ENCODE measurements at places on chromosomes 6 and 20. TPM values are rescaled to one million over a fixed set of nuclear protein-coding genes. Genes with fewer than 3 reads are reported as not detected.
A peak's percentile ranks its signal among the peaks of the same experiment; 100 is the strongest.

PRR18 gene
- not detected for total RNA-seq

GRCh38 chr6:127841811-127842210 lies 59.0 kb downstream of the THEMIS start:
- DNase-seq = no peak
- no peaks in the 10 kb centered on the region for H3K4me1 ChIP-seq
- no peak overlapping the region for H3K27ac ChIP-seq
- H3K36me3 ChIP-seq = no peaks in the 10 kb centered on the region
- no peaks in the 10 kb centered on the region for H3K27me3 ChIP-seq
- H3K4me3 ChIP-seq = no peak overlapping the region

RAD21L1 gene
- total RNA-seq = not detected

DNA sequence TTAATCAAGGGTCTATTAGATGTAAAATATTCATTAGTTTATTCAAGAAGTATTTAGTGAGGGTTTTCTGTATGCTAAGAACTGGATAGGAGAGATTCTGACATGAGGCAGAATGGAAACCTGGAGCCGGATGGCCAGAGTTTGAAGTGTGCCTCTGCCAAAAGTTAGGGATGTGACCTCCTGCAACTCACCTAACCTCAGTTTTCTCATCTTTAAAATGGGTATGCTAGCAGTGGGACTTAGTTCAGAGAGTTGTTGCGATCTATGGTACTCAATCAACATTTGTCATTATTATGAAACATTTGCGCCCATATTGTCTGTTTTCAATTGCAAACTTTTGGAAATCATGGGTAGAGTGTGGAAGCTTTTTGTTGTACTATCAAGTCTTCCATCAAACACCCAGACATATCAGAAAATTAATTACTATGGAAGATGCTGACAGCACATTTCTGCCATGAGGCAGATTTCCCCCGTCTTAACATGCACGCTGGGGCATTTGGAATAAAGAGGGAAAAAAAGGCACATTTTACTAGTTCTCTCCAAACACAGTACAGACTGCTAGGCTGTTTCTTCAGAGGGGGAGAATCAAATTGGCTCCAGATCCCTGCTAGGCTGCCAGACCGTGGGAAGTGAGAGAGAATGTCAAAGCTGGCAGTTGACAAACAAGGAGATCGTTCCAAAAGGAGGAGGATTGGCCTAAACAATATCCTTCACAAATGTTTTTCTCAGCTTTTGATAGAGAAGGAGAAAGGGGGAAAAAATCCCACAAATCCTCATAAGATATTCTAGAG lies 205.3 kb upstream of the TSHZ2 start:
- H3K4me1 ChIP-seq = no peaks in the 10 kb centered on the region
- DNase-seq = no peak
- H3K4me3 ChIP-seq = no peak overlapping the region
- H3K27me3 ChIP-seq = no peaks in the 10 kb centered on the region

DNA sequence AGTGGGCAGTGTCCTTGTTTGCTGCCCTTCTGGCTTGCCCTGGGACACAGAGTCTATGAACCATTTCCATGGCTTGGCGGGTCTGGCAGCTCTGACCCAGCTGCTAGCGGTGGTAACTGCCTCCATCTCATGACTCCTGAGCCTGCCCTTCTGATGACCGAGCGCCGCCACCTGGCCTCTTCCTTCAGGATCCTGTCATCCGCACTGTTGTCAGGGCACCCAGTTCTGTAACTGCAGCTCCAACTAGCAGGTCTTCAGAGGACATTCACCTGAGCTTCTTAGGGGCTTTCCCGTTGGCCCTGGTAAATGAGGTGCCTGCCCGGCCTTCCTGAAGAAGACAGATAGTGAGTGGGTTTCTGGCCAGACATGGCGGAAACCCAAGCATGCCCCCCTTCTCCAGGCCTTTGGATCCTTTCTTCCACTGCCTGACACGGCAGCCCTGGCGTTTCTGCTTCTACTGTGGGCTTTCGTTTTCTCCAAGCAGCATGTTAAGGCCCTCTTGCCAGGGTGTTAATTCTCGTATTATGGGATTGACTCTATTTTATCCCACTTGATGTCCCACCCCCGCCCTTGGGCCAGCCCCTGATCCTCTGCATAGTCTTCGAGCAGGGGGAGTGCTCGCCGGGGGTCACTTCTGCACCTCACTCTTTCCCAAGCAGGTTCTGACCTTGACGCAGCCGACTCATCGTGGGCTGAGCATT lies 24.7 kb downstream of the PACSIN1 start:
- DNase-seq = no peak
- H3K36me3 ChIP-seq = no peaks in the 10 kb centered on the region
- no peaks in the 10 kb centered on the region for H3K4me1 ChIP-seq
- H3K4me3 ChIP-seq = no peak overlapping the region

DNA sequence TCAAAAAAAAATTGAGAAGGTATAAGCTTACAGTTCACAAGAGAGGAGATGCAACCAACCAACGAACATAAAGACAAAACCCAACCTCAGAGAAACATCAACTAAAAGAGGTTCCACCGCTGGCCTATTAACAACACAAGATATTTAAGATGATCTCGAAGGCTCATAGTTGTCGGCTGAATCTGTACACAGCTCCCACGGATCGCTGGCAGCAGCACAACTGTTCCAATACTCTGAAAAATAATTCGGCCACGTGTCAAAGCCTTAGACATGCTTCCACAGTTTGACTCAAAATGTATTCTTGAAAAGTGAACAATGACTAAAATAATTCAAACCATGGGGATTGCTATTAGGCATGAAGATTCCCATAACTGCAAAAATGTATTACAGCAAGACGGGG lies 13.7 kb downstream of the EXOC2 start:
- H3K36me3 ChIP-seq = no peaks in the 10 kb centered on the region
- no peaks in the 10 kb centered on the region for H3K27me3 ChIP-seq
- DNase-seq = no peak
- H3K4me3 ChIP-seq = no peak overlapping the region

- H3K36me3 ChIP-seq = peaks cover 47% of the 10 kb centered on the region
- no peaks in the 10 kb centered on the region for H3K27me3 ChIP-seq
- peak overlapping the region; percentile 98 for H3K4me3 ChIP-seq
Measured at GRCh38 chr6:142943711-142944123, 1.3 kb downstream of the HIVEP2 start.

- H3K4me3 ChIP-seq = no peak overlapping the region
- H3K27me3 ChIP-seq = no peaks in the 10 kb centered on the region
- no peak overlapping the region for H3K27ac ChIP-seq
- DNase-seq = no peak
Measured at GRCh38 chr6:79810185-79810705, 137.1 kb downstream of the ELOVL4 start.

GRCh38 chr6:129787816-129788215 lies 73.3 kb downstream of the TMEM244 start:
- H3K27me3 ChIP-seq = peaks cover 9% of the 10 kb centered on the region
- H3K4me3 ChIP-seq = no peak overlapping the region
- no peak for DNase-seq
- H3K36me3 ChIP-seq = no peaks in the 10 kb centered on the region
- H3K27ac ChIP-seq = no peak overlapping the region
- peaks cover 14% of the 10 kb centered on the region for H3K4me1 ChIP-seq

CSNK2A1 gene
- 113 TPM for total RNA-seq

DNA sequence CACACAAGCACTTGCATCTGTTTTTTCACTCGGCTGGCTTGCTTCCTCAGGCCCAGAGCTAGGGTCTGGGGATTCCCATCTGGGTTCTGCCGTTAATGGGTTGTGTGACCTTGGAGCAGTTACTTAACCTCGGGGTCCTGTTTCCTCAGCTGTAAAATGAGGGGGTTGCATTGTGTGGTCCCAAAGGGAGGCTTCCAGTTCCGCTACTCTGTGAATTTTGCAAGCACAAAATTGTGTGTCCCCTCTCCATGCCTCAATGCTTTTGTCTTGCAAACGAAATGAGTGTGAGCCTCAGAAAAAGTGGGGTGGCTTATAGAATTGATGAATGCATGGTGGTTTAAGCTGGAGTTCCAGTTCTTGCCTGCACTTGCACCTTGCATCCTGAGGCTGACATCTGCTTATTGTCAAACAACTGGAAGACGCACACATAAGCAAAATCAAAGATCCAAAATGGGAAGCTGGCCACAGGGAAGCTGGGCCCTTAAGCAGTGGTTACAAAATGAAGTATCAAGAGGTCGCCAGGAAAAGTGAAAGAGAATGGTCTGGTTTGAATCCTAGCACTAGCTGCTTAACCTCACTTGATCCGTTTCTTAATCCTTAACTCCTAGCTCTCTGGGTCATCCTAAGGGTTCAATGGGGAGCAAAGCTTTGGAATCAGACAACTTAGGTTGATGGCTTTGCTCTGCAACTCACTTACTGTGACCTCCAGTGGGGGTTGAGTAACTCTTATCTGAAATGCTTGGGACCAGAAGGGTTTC lies 490.6 kb downstream of the DHX35 start:
- no peak overlapping the region for H3K4me3 ChIP-seq
- no peaks in the 10 kb centered on the region for H3K36me3 ChIP-seq
- H3K27ac ChIP-seq = no peak overlapping the region
- H3K27me3 ChIP-seq = no peaks in the 10 kb centered on the region

DNA sequence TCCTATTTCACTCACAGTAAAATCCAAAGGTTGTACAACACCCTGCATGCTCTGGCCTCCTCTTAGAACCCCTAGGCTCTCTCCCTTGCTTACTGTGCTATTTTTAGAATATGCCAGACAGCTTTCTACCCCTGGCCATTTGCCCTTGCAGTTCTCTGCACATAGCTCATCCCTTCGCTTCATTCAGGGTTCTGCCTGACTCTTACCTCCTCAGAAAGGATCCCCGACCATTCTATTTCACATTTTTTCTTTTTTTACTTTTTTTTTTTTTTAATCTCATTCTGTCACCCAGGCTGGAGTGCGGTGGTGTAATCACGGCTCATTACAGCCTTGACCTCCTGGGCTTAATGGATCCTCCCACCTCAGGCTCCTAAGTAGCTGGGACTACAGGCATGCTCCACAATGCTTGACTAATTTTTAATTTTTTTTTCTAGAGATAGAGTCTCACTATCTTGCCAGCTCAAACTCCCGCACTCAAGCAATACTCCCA lies 33.6 kb downstream of the COMMD7 start:
- H3K27me3 ChIP-seq = no peaks in the 10 kb centered on the region
- no peak overlapping the region for H3K27ac ChIP-seq
- peaks cover 5% of the 10 kb centered on the region for H3K36me3 ChIP-seq
- H3K4me3 ChIP-seq = no peak overlapping the region
- peaks cover 6% of the 10 kb centered on the region for H3K4me1 ChIP-seq
- DNase-seq = no peak

GRCh38 chr20:33897313-33897912 lies 86.3 kb downstream of the CHMP4B start:
- peaks cover 48% of the 10 kb centered on the region for H3K27me3 ChIP-seq
- no peak overlapping the region for H3K27ac ChIP-seq
- H3K4me3 ChIP-seq = no peak overlapping the region
- no peaks in the 10 kb centered on the region for H3K36me3 ChIP-seq

DNA sequence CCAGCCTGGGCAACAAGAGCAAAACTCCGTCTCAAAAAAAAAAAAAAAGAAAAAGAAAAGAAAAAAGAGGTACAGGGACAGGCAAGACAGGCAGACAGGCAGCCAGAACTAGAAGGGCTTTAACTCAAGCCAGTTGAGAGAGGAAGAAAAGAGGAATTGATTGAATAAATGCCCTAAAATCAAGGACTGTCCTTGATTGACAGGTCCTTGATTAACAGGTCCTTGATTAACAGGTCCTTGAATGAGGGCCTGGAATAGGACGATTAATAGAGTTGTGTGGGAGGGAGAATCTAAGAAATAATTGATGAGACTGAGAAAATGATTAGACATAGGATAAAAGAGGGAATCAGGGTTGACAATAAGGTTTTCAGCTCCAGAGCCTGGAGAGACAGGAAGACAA lies 36.1 kb downstream of the ZC2HC1B start:
- no peaks in the 10 kb centered on the region for H3K36me3 ChIP-seq
- no peak for DNase-seq
- H3K27me3 ChIP-seq = no peaks in the 10 kb centered on the region
- no peaks in the 10 kb centered on the region for H3K4me1 ChIP-seq
- no peak overlapping the region for H3K4me3 ChIP-seq

ADGRF5 gene
- total RNA-seq = 0.07 TPM

GRCh38 chr20:23873370-23874015 lies 6.1 kb downstream of the CST5 start:
- peaks cover 20% of the 10 kb centered on the region for H3K27me3 ChIP-seq
- no peaks in the 10 kb centered on the region for H3K4me1 ChIP-seq
- H3K36me3 ChIP-seq = no peaks in the 10 kb centered on the region
- no peak overlapping the region for H3K27ac ChIP-seq
- no peak for DNase-seq

SLC12A5 gene
- total RNA-seq = 2.1 TPM

- no peaks in the 10 kb centered on the region for H3K36me3 ChIP-seq
- no peak for DNase-seq
- H3K27ac ChIP-seq = no peak overlapping the region
- H3K4me1 ChIP-seq = peaks cover 10% of the 10 kb centered on the region
- H3K4me3 ChIP-seq = no peak overlapping the region
Measured at GRCh38 chr6:36297051-36297450, 27.2 kb downstream of the PNPLA1 start.

PREX1 gene
- 1.3 TPM for total RNA-seq

LPA gene
- total RNA-seq = not detected

DNA sequence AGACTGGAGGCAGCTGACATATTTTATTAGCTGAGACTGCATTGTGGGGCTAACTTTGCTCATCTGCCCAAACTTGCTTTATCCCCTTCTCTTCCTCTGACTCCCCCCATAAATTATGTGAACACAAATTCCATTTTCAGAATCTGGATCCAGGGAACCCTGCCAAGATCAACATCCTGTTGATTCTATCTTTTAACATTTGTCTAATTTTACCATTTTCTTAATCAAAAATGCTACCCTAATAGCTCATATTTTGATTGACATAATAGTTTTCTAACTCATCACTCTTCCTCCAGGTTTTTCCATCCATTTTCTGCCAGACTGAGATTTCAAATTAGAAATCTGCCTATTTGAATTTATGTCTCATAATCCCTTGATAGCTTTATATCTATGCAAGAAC lies 184.7 kb upstream of the PRSS16 start:
- H3K4me1 ChIP-seq = peaks cover 14% of the 10 kb centered on the region
- H3K27ac ChIP-seq = no peak overlapping the region
- H3K4me3 ChIP-seq = no peak overlapping the region
- no peaks in the 10 kb centered on the region for H3K27me3 ChIP-seq
- no peak for DNase-seq

DNA sequence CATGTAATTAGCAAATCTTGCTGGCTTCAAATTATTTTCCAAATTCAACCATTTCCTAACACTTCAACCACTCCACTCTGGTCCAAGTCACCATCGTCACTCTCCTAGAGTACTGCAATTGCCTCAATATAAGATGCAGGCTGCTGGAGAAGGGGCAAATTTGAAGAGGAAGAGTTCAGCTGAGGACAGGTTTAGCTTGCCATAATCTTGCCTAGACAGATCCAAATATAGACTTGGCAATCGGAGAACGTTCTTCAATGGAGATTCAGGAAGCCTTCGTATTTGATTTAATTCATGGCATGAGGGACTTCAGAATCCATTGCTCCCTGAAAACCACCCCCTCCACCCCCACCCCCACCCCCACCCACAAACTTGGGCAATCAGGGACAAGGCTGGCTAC lies 15.4 kb upstream of the KHDC1L start:
- no peaks in the 10 kb centered on the region for H3K27me3 ChIP-seq
- no peaks in the 10 kb centered on the region for H3K36me3 ChIP-seq
- no peak for DNase-seq
- H3K4me3 ChIP-seq = no peak overlapping the region
- H3K27ac ChIP-seq = no peak overlapping the region
